ENCODE measurements at places on chromosomes 5 and 9.

GRCh38 chr5:160991205-160991604, 139.2 kb upstream of the ATP10B start:
- no peak for DNase-seq

DNA sequence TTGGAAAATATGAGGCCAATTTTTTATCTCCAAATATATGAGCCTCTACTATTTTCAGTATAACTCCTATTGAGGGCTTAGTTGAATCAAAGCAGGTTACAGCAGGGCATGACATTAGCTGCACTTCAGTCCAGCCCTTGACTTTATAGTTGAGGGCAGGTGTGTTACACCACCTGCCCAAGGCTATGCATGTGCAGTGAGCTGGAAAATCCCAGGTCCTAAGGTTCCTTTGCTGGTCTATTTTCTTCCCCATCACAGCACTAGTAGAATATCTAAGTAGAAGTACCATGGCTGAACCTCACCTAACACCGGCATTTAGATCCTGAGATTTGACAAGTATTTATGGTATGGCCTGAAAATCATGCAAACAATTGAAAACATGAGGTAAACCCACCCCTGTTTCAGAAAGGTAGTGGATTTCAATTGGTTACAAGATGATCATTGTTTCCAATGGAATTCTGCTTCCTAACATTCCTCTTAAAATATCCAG, 201.1 kb downstream of the SEMA5A start:
- no peak for DNase-seq

DNA sequence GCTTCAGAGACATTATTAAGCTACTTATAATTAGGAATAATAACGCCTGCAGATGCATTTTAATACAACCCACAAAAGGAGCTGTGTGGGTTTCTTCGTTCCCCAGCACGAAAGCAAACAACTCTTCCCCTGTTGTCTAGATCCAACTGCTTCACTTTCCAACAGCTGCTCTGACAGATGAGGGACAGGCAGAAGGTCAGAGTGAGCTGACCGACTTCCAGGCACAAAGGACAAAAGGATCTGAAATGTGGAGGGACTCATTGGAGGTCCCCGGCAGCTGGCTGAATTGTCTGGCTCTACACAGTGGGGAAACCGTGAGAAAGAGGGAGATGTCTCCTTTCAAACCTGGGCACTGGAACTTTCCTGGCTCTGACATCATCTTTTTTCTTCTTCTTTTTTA, 79.1 kb upstream of the ALDH1B1 start:
- DNase-seq: no peak

GRCh38 chr9:128947277-128947526, 201 bp downstream of the DOLK start:
- DNase-seq: no peak

DNA sequence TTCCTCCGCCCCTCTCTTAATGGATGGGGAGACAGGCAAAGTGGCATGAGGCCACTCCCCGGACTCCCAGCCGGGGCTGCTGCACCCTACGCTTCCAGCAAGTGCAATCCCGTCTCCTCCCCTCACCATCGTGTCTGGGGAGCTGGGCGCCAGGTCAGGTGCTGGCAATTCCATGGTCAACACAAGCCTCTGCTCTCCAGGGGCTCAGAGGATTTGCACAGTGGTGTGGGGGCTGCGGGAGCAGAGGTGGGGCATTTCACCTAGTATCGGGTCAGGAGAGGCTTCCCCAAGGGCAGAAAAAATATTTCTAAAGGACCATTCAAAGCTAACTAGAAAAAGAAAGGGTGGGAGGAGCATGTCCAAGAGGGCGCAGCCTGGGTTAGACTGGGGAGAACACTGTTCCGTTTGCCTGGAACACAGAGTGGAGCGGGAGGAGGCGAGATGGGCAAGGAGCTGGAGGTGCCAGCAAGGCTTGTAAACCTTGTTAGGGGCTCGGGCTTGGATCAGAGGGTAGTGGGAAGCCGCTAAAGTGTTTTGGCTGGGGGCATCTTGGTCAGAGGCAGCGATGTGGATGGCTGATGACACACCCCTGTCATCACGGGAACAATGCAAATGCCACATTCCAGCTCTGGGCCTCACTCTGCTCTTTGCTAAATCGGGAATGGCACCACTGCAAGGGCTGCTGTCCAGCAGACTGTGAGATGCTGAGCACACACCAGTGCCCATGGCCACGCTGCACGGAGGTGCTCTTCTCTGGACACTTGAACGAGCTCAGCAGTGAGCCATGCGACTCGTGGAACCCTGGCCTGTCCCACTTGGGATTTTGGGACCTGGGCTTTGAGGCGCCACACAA, 191.7 kb downstream of the CDK5RAP2 start:
- no peak for DNase-seq
